ENCODE measurements at places on chromosomes 6 and 20.

- DNase-seq: no peak
Measured at GRCh38 chr20:25309395-25310267, 61.7 kb downstream of the PYGB start.

GRCh38 chr6:47238456-47238995, 71.2 kb downstream of the TNFRSF21 start:
- no peak for DNase-seq

- no peak for DNase-seq
Measured at GRCh38 chr20:35283441-35284266, 918 bp downstream of the EIF6 start.

GRCh38 chr6:102300350-102300749, 906.8 kb downstream of the GRIK2 start:
- DNase-seq: no peak

DNA sequence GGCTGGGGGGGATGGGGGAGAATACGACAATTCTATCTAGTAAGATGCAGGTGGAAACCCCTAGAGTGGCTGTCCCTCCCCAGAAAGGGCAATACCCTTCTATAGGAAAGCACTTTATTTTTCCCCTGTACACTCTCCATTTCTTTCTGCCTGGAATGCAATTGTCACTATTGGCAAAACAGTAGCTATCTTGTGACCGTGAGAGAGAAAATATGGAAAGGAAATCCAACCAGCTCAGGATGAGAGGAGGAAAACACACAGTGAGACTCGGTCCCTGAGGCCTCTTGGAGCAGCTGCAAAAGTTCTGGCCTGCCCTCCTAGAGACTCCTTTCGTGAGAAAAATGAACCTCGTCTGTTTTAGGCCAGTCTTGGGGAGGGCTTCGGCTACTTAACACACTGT, 43.4 kb downstream of the FAM50B start:
- no peak for DNase-seq

- DNase-seq: no peak
Measured at GRCh38 chr20:33339515-33340058, 56.6 kb downstream of the BPIFB1 start.

DNA sequence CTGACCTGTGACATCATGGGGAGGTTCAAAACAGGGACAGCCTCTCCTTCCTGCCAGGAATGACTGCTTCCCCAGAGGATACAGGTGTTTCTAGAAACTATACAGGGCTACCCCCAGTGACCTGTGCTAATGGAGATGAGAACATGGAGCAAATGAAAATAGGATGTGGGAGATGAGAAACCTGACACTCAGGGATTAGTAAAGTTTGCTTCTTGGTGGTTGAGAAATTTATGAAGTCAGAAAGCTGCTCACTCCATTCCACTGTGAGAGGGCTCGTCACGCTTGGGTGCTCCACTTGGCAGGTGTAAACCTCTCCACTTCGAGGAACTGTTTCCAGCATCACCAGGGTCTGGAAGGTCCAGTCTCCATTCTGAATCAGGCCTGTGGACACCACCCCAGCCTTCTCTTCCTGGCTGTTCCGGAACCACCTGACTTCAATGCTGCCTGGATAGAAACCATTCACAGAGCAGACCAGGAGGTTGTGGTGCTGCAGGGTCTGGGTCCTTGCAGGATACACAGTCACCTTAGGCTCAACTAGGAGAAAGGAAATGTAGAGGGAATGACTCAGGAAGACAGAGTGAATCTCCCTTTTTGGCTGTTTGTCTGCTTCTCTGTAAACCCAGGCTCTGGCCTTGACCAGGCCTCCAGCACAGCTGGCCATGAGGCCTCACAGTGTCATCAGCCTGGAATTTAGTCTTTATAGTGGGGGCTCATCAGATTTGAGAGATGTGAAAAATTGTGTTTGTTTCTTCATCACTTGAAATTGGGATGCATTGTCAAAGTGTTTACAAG, 10.8 kb downstream of the HLA-DRB5 start:
- DNase-seq: no peak

Measured in activated T-cell treated with anti-CD3 and anti-CD28 coated beads for 1 hour (primary cell).